ENCODE measurements at places on chromosomes 4 and X.

GRCh38 chr4:121316091-121316490 is 64.7 kb downstream of the QRFPR start:
- DNase-seq, result no peak

DNA sequence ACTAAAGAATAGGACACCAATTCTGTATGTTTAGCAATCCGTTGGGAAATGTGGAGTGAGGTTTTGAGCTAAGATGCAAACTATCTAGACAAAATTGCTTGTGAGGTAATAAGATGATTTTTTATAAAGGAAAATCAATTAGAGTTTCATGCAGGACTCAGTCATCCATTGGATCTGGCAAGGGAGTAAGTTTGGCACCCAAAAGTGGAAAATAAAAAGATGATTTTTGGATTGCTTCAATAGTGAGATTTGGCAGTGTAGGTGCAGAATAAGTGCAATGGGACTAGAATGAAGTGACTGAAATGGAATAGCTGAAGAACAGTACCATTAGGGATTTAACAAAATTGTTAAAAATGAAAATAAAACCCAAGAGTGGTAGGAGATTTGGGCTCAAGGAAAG is 290.5 kb upstream of the EPHA5 start:
- no peak for DNase-seq

DNA sequence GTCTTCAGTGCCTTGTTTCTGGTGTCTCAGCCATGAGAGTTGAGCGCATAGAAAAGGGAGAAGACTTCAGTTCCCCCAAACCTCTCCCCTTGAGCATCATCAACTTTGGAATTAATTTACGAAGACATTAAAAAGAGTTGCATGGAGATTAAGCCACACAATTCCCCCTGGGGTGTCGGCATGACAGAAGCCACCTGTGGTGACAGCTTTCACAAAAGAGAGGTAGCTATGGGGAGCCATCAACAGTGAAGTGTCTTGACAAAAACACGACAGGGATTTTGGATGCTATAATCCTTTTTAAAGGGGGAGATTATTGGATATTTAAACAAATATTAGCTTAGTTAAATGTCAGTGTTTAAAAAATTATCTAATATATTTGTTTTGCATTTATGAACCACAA is 307.6 kb downstream of the LDB2 start:
- no peak for DNase-seq

- no peak for DNase-seq
Observed at GRCh38 chrX:9927698-9928482, 39.3 kb upstream of the CLDN34 start.

DNA sequence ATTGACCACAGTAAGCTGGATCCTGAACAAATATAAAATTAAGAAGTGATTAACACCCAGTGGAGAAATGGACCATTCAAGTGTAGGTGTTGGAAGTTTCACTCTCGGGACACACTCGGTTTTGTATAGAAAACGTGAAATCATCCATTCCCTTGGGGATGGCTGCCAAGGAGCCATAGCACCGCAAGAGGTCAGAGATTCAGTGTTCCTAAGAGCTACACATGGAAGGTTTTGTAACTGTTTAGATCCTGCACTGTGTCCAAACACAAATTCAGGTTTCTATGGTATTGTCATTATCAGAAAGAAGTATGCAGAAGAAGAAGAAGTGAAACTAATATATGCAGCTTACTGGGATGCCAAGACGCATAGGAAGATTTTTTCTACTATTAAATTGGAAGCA is 281.0 kb downstream of the LDB2 start:
- no peak for DNase-seq

GRCh38 chr4:91127192-91127591 is 1000.0 kb downstream of the CCSER1 start:
- no peak for DNase-seq

GRCh38 chr4:16225167-16225862 is 956 bp downstream of the TAPT1 start:
- DNase-seq, result no peak

GRCh38 chr4:26524011-26524410 is 33.7 kb upstream of the CCKAR start:
- DNase-seq, result no peak

- no peak for DNase-seq
Observed at GRCh38 chr4:87901422-87901992, 68.7 kb downstream of the MEPE start.

Measured in activated T-cell treated with anti-CD3 and anti-CD28 coated beads for 24 hours (primary cell).